GM20000 (cell line): ENCODE measurements at places on chromosomes 6 and 20.

- no peak for DNase-seq
Measured at GRCh38 chr6:106976270-106976669, 1.7 kb upstream of the CD24 start.

DNA sequence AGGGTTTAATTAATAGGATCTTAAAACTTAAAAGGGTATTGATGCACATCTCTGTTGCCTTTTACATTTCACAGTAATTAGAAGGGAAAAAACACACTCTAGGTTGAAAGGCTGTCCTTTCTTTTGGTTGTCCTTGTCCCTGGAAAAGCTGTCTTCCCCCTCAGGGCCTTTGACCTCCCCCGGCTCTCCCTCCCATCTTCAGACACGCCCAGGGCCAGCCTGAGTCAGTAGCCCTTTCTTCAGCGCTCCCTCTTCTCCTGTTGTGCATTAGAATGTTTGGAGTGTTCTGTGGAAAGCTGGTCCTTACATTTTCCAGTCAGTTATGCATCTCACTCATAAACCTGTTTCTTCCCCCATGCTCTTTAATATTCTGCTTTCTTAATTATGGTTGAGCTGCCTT is 157.0 kb downstream of the MTHFD1L start:
- DNase-seq: no peak

DNA sequence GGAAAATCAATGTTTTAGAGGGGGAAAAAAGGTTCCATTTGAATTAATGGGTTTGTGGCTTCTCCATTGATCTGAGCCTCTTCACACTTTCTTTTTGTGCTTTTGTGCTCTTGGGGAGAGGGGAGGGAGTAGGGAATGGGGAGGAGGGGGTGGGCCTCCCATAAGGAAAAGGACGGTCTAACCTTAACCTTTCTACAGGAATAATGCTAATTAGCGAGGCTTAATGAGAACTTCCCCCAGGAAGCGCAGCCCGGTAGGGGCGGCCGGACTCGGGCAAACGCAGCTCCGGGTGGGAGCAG is 103.0 kb downstream of the NOL4L start:
- no peak for DNase-seq

- DNase-seq: no peak
Measured at GRCh38 chr6:50277774-50278173, 228.0 kb upstream of the DEFB112 start.

GRCh38 chr20:56018194-56018593 is 12.9 kb upstream of the CBLN4 start:
- no peak for DNase-seq

GRCh38 chr20:25336561-25337422 is 53.8 kb downstream of the ABHD12 start:
- no peak for DNase-seq

DNA sequence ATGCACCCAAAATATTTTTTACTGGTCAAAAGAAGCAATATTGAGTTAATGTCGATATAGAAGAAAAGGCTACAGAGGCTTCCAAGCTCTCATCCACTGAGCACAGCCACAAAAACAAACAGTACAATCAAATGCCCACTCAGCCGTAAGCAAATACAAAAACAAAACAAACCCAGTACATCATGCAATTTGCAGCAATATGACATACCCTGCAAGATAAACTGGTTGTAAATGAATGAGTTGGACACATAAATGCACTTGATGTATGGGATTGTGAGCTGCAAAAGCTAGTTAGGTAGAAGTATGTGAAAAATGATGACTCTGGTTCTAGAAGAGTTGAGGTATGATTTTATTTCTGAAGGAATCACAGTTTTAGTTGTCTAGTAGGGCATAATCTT is 83.9 kb downstream of the SESN1 start:
- DNase-seq: no peak

DNA sequence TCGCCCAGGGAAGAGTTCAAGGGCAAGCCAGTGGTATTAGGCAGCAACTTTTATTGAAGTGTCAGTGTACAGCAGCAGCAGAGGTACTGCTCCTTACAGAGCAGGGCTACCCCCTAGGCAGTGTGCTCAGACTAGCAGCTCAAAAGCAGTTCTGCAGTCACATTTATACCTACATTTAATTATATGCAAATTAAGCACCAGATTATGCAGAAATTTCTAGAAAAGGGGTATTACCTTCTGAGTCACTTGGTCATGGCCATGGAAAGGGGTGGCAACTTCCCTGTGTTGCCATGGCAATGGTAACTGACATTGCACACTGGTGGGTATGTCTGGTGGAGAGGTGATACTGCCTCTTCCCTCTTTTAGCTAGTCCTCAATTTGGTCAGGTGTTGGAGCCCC is 2.1 kb upstream of the ZKSCAN4 start:
- no peak for DNase-seq
